ENCODE measurements at places on chromosomes 3 and 15. TPM values are rescaled to one million over a fixed set of nuclear protein-coding genes. Genes with fewer than 3 reads are reported as not detected.

DNA sequence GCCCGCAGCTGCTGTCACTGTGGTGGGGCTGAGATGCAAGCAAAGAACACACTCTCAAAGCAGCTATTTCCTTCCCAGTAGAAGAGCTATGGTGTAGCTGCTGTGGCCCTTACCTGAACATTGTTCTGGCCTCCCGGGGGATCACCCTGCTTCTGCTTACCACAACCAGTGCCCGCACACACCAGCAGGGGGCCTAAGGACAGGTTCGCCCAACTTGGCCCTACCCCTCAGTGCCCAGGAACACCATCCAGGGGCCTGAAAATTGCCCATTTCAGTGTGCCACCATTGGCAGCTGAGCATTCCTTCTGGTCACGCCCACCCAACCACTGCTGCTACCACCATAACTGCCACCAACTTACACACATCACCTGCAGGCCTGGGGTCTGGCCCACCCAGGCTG lies 113.0 kb downstream of the TP63 start:
- DNase-seq = no peak

DNA sequence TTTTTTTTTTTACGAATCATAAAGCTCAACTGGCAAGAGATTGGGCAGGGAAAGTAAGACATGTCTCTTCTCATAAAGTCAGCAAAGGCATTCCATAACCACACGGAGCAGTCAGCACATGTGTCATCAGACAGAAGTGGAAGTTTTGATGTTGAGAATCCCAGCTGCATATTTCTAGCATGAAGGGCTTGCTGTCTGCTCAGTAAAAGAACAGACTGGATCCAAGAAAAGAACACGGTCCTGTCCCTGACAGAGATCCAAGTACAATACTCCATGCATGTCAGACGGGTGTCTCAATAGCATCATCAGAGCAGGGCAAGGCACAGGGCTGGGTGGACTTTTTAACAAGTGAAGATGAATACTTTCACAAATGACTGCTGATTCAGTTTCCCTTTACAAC lies 38.2 kb downstream of the ABI3BP start:
- DNase-seq = no peak

GRCh38 chr3:133944181-133944580 lies 48.5 kb upstream of the RAB6B start:
- no peak for DNase-seq

- DNase-seq = no peak
Observed at GRCh38 chr3:177282119-177282655, 84.9 kb upstream of the TBL1XR1 start.

Gene THSD4
- total RNA-seq = 4.6 TPM

Gene SH3BP5
- 58.1 TPM for total RNA-seq

- DNase-seq = peak; percentile 50
Observed at GRCh38 chr15:40925863-40926658, 3.1 kb upstream of the DLL4 start.

Gene GP9
- not detected for total RNA-seq

- no peak for DNase-seq
Observed at GRCh38 chr3:57646723-57647122, 46.2 kb downstream of the DENND6A start.

Gene GOLIM4
- 36.6 TPM for total RNA-seq

- no peak for DNase-seq
Observed at GRCh38 chr3:71069797-71070196, 513.7 kb downstream of the FOXP1 start.

DNA sequence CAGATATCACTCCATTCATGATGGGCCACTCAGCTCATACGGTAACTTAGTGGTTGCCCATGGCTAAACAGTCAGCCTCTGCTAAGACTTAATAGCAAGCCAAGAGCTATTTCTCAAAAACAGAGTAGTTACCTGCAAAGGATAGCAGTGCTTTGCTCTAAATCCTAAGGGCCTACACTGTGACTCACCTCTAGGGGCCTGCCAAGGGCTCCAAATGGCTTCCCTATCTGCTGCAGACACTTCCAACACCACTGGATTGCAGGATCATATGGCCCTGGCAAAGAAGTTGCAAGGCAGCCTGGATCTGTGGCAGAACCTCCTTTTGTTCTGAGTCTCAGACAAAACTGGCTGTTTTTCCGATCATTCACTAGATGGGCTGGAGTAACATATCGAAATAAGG lies 17.8 kb downstream of the CGGBP1 start:
- DNase-seq = no peak

- no peak for DNase-seq
Observed at GRCh38 chr3:193168931-193169330, 72.1 kb upstream of the PLAAT1 start.

Gene TMEM207
- total RNA-seq = not detected

Gene LRRC2
- total RNA-seq = 0.64 TPM

GRCh38 chr15:96574782-96575181 lies 244.3 kb downstream of the NR2F2 start:
- DNase-seq = no peak

DNA sequence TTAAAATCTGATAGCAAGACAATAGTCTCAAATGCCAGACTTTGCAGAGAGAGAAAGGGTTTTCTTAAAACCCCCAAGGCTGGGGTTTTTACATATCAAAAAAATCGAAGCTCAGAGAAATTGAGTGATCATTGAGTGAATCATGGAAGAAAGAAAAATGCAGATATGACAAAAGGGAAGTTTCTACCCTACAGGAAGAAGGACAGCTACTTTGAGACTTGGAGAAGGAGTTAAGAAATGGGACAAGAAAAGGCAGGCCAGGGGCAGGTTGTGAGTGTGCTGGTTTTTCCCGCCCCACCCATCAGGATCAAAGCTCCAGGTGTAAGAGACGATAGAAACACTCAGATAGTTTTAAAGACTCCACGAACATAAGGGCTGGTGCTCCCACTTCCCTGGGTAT lies 18.6 kb downstream of the TMEM158 start:
- DNase-seq = no peak

DNA sequence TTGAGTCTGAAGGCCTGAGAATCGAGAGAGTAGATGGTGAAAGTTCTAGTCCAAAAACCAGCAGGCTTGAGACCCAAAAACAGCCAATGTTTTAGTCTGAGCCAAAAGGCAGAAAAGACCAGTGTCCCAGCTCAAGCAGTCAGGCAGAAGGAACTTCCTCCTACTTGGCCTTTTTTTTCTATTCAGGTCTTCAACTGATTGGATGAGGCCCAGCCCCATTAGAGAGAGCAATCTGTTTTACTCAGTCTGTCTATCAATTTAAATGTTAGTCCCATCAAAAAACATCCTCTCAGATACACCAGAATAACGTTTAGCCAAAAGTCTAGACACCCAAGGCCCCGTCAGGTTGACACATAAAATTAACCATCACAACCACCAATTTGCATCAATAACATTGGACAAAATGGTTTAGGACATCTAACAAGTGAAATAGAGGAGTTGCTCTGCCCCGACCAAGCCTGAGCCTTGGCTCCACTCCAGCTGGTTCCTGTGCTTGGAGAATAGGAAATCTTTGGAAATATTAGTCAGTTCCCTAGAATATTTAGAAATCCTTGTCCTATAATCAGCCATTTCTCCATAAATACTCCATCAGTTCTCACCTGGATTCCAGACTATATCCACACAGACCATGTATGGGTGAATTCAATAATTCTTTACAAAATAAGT lies 51.4 kb upstream of the LIPC start:
- DNase-seq = peak; percentile 41

Gene DPPA4
- 4.6 TPM for total RNA-seq

Gene ADIPOQ
- 0.27 TPM for total RNA-seq

GRCh38 chr15:57789225-57789624 lies 82.7 kb downstream of the POLR2M start:
- DNase-seq = no peak

Gene PEX11A
- total RNA-seq = 7.8 TPM
